ENCODE measurements at places on chromosomes 7 and 10. TPM values are rescaled to one million over a fixed set of nuclear protein-coding genes. Genes with fewer than 3 reads are reported as not detected.

DNA sequence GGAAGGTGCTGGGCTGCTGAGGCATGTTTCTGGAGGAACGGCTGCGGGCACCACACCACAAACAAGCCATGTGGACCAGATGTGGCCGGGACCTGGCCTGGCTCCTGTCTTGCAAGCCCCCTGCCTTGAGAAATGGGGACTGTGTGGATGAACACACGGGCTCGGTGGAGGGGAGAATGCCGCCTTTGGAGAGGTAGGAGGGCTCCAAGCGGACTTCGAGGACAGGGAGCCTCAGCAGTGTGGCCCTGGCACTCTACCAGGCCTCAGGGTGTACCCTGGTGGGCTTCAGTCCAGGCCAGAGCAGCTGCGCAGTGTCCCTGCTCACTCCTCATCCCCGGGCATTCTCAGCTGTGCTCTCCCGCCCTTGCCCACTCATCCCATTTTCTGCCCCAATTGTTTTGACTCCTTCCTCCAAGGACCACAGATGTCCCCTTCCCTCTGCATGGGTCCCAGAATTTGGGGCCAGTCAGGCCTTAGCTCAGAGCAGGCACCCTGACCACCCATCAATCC is 31.5 kb downstream of the PWWP2B start:
- DNase-seq: no peak

GRCh38 chr7:1547777-1548437 is 8.1 kb downstream of the TMEM184A start:
- DNase-seq: no peak

DNA sequence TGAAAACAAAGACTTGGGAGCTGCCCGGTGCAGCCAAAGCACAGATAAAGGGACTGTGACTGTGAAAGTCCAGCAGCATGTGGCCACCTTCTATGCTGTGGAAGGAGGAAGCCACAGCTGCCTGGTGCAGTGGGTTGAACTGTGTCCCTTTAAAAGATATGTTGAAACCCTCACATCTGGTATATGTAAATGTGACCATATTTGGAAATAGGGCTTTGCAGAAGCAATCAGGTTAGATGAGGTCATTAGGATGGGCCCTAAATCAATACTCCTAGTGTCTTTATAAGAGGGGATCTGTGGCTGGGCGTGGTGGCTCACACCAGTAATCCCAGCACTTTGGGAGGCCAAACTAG is 136.9 kb downstream of the GLI3 start:
- no peak for DNase-seq

DNA sequence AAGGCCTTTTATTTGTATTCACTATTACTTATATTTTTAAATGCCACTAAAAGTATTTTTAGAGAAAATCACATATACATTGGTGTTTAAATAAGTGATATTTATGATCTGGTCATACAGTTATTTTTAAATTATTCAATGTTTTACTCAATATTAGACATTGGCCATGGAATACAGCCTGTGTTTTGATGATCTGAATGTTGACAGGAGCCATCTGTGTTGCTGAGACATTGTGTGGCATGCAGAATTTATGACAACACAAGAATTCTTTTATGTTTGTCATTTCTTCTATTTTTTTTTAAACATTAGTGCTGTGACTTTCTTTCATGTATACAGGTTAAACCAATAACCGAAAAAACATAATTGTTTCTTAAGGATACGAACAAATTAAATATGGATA is 156.2 kb downstream of the CCSER2 start:
- DNase-seq: no peak

DNA sequence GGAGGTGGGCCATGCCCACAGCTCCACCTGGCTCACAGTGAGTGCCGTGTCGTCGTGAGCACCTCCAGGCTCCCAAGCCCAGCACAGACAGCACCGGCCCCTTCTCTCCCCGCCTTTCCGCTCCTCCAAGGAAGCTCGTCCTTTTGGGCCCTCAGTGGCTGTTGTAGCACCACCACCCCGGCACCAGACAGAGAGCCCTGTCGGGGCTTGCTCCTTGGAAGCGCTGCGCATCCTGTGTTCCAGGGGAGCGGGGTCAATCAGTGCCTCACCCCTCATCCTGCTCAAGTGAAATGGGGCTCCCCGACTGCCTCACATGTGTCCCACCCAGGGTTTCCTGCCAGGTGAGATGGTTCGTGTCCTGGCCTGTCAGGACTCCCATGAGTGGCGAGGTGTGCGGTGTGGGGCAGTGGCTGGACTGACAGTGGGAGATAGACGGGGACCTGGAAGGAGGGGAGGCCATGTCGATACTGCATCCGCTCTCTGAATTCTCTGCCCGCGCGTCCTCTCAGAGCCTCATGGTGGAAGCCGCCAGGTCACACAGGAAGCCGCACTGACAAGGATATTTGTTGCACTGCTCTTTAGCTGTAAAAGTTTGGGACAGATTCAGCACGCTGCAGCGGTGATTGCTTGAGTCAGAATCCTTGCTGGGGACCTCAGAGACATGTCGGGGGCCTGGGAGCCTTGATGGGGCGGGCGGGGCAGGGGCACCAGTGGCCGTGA is 107.1 kb downstream of the INPP5A start:
- no peak for DNase-seq

DNA sequence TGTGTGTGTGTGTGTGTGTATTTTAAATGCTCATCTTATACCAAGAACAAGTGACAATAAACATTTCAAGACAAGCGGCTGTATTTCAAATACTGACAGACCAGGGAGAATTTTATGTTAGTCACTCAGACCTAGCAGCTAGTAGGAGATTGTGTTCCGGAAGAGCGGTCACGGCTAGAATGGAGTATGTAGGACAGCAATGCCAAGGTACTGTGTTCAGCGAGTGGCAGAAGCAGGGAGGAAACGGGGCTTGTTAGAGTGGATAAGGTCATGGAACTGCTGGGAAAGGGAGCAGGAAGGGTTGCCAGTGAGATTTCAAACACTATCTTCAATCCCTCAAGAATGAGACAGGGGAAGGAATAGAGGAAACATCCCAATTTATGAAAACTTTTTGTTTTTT is 260.5 kb upstream of the PITRM1 start:
- no peak for DNase-seq

DNA sequence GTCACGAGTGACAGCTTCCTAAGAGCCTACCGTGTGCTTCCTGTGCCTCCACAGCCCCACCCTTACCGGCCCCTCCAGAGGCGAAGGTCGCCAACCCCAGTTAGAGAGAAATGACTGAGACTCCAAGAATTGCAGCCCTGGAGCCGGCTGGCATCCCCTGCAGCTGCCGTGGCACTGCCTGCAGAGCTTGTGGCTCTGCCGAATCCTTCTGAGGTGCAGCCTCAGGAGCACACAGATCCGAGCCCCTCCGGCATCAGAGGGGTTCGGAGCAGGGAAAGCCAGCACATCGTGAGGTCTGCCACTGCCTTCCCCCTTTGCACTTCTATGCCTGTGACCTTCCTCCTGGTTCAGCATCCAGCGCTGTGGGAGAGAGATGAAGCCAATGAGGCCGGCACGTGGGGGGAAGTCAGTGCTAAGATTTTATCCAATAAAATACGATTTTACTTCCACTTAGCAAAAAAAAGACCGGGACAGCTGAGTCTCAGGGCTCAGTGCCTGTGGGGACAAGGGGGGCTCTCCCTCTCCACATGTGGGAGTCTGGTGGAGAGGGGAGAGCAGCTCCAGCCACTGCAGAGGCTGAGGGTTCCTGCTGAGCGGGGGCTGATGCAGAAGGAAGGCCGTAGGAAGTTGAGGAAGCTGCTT is 80.1 kb downstream of the TCERG1L start:
- no peak for DNase-seq

The ADARB2 gene
- polyA plus RNA-seq: 0.41 TPM

The SDK1 gene
- polyA plus RNA-seq: 2.5 TPM
